PC-3 (cell line): ENCODE measurements at places on chromosomes 7 and 10. TPM values are rescaled to one million over a fixed set of nuclear protein-coding genes. Genes with fewer than 3 reads are reported as not detected.

Gene IL2RA
- total RNA-seq, result not detected in 2 replicates

Gene KNDC1
- total RNA-seq, result not detected in 2 replicates

Gene PTER
- total RNA-seq, result 6.6 and 9.3 TPM in 2 replicates

Gene SPDYE8
- total RNA-seq, result not detected in 2 replicates

Gene MEPCE
- total RNA-seq, result 35.1 and 36.0 TPM in 2 replicates

Gene ASB13
- 5.4 and 6.6 TPM in 2 replicates for total RNA-seq

Gene FANK1
- total RNA-seq, result 0.95 and 2.4 TPM in 2 replicates

Gene NEBL
- 14.7 and 18.8 TPM in 2 replicates for total RNA-seq

Gene MARVELD1
- 17.6 and 25.5 TPM in 2 replicates for total RNA-seq

DNA sequence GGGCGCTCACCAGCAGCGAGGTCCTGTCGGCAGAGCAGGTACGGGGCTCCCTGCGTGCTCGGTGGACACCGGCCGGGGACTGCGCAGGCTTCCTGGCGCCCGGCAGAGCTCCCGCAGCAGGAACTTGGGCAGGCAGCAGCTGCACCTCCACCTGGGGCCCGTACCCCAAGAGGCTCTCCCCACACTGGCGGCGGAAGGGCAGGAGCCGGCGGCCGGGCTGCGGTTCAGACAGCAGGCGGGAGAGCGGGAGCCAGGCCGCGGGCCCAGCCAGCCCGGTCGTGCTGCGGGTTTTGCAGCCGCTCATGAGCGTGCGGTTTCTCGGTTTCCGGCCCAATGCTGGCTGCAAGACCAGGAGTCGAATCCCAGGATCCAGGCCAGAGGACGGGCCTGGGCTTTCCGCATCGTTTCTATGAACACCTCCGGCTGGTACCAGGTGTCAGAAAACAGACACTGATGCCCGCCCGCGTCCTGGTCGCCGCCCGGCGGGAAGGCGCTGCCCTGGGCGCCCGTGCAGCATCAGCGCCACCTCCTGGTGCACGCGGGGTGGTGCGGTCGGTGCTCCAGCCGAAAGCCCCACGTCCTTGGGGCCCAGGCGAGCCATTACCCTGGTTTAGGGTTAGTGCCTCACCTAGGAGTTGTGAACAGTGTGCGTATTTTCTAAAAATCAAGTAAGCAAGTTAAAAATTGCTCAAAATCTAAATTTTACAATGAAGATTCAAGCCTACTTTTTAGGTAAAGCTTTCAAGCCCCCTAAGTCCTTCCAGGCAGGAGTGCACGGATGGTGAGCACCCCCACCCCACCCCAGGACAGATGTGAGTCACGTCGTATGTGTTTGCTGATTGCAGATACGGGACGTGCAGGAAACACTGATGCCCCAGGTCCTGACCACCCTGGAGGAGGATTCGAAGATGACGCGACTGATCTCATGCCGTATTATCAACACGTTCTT is 47.4 kb upstream of the PRKAR1B start:
- peak; percentile 32 for DNase-seq

DNA sequence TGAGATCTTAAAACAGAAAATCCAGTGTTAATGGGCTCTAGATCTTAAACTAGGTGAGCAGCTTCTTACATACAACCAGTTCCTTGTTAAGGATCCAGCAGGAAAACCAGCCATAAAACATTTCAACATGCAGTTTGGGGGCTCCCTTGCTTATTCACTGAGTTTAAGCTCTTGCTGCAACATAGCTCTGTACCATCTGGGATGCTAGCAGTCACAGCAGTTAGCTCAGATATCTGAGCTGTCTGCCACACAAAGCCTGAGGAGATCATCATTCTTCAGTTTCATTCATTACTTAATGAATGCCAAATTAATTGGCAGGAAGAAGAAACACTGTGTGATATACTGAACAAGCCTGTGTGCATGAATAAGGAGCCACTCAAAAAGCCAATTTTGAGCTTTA is 62.8 kb downstream of the PODXL start:
- DNase-seq, result no peak

DNA sequence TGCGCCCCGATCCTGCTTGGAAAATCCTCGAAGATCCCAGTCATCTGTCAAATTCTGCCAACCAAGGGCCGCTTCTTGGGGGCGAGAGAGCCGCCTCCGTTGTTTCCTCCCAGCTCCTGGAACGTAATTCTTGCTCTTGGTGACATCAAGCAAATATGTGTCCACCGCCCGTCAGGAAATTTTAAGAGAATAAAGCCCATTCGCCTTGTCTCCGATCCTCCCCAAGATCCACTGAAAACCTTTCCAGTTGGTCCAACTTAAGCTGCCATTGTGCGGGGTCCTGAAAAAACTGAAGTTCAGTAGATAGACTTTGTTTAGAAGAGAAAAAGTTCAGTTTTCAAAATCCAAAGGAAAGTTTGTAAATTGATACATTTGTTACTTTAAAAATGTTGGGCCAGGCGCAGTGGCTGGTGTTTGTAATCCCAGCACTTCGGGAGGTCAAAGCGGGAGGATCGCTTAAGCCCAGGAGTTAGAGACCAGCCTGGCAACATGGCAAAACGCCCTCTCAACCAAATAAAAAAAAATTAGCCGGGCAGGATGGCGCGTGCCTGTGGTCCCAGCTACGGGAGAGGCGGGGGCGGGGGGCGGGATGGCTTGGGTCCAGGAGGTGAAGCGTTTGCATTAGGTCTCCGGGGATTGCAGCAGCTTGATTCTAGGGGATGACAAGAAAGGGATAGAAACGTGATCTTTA is 1.0 kb upstream of the ZNF800 start:
- DNase-seq, result no peak

GRCh38 chr10:16735671-16736070 is 81.6 kb downstream of the RSU1 start:
- DNase-seq, result no peak

DNA sequence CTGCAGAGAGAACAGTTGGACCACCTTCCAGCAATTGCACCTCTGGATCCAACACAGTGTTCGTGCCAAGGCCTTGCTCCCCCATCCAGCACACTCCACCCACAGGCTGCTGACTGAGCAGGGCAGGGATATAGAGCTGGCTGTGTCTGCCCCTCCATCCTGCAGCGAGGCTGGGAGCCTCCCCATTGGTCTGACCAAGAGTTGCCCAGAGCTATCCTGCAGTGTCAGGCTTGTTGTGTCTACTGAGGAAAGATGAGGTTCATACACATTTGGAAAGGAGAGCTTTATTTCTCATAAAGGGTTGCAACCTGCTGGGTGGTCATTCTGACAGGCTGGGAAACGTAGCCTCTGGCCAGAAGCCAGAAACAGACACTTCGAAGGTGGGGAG is 27.1 kb downstream of the PRF1 start:
- no peak for DNase-seq

DNA sequence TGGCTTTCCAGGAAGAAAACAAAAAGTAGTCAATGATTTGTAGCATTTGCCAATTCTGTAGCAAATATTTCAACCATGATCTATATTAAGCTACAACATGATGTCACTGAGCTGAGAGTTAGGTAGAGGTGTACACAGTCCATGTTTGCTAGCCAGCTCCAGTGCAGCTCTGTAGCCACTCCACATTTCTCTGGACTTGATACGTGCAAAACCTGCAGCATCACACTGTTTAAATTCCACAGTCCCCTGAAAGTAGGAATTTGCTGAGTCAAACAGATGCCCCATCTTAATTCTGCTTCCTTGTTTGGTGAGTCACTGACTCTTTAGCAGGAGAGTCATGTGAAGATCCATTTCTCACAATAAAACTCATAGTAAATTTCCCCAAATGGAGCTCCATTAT is 89.8 kb upstream of the LRRTM3 start:
- peak; percentile 99 for DNase-seq

- no peak for DNase-seq
Observed at GRCh38 chr10:71263376-71263775, 51.0 kb downstream of the UNC5B start.

GRCh38 chr7:105512926-105513526 is 9.0 kb downstream of the PUS7 start:
- DNase-seq, result no peak

GRCh38 chr10:124952123-124952522 is 10.2 kb downstream of the ZRANB1 start:
- no peak for DNase-seq

- DNase-seq, result peak; percentile 72
Observed at GRCh38 chr7:106736508-106737201, 75.7 kb upstream of the CCDC71L start.

DNA sequence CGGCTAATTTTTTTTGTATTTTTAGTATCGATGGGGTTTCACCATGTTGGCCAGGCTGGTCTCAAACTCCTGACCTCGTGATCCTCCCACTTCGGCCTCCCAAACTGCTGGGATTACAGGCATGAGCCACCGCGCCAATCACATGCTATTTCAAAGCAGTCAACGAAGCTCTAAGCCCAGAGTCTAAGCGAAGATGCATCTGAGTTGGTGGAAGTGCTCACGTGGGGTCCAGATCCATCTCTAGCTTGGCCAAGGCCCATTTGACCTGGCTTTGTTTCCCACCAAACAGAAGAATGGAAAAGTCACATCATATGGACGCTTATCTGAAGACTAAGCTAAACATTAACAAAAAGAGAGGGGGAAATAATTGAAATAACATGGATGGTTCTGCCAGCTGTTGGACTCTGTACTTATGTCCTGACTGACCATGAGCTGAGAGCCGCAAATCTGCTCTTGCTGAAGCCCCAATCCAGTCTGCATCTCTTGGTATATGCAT is 3.8 kb upstream of the GTF2I start:
- DNase-seq, result no peak

GRCh38 chr10:30974773-30975415 is 56.8 kb downstream of the ZNF438 start:
- DNase-seq, result no peak

- no peak for DNase-seq
Observed at GRCh38 chr10:21280971-21281572, 244.4 kb downstream of the SKIDA1 start.

- DNase-seq, result peak; percentile 54
Observed at GRCh38 chr10:110209454-110209925, 2.1 kb downstream of the MXI1 start.

DNA sequence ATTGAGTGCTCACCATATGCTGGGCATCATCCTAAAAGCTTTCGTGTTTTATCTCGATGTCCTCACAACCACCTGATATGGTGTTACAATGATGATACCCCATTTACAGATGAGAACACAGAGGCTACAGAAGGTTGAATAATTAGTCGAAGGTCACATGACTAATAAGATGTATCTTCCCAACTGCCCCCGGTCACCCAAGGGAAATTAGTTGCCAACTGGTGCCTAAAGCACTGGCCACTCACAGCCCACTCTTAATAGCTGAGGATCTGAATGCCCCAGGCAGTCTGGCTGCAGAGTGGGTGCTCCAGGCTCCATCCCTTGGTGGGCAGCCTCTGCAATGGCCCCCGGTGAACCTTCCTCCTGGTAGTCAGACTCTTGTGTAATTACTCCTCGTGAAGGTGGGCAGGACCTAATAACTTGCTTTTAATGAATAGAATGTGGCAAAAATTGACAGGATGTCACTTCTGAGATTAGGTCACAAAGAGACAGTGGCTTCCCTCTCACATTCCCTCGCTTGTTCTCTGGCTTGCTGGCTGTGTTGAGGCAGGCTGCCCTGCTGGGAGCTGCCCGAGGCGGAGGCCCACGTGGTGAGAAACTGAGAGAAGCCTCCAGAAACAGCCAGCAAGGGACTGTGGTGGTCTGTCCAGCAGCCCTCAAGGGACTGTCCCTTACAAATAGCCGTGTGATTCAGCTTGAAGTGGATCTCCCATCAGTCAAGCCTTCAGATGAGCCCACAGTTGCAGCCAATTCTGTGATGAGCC is 109.4 kb downstream of the ARHGAP22 start:
- DNase-seq, result no peak

- peak; percentile 38 for DNase-seq
Observed at GRCh38 chr7:12571691-12572090, 1.2 kb downstream of the SCIN start.

- DNase-seq, result peak; percentile 64
Observed at GRCh38 chr10:110993024-110993693, 73.8 kb downstream of the SHOC2 start.

DNA sequence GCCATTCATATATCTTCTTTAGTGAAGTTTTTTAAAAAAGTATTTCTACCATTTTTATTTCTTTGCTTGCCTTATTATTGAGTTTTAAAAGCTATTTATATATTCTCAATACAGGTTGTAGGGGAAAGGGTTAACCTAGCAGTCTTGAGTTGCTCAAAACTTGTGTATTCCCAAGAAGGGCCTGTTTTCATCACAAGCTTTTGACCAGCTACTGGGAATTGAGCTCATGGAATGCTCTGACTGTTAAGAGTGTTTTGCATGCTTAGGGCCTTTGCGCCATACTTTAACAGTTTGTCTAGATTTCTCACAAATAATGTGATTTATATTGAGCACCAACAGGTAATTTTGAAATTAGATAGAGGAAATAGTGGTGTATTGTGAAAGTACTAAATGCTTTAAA is 72.0 kb upstream of the CALCR start:
- DNase-seq, result no peak

GRCh38 chr10:112815269-112816032 is 134.6 kb upstream of the TCF7L2 start:
- peak; percentile 64 for DNase-seq

DNA sequence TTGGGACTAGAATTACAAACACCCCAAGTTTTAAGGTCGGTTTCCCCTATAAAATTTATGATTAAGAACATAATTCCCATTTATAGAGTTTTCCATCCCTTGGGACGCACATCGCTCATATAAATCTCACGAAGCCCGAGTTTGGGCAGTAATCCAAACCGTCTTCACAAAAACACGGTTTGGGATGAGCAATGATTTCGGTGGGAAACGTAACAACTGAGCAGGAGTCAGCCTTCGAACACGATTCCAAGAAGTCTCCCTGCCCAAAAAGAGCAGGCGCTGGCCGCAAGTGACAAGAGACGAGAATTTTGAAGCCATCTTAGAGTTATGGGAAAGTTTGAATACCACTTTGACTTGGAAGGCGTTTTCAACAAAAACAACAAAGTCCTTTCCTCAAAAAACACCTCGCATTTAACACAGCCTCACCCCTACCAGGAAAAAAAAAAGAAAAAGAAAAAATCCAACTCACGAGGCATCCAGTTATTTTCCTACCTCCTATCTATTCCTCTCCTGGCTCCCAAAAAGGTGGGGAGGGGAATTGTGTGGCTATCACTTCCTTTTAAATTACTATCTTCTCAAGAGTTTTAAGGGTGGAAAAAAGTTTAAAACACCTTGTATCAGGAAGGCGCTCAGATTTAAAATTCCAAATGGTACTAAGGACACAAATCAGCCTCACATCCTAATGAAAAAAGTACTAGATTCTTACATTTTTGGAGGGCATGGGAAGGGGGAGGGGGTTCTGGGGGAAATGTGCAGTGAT is 1.6 kb downstream of the SEPHS1 start:
- peak; percentile 35 for DNase-seq

GRCh38 chr7:75055830-75056772 is 17.5 kb downstream of the RCC1L start:
- DNase-seq, result no peak
